Esophagus mucosa (tissue), 1 donor: ENCODE measurements at places on chromosomes 1 and 21.

GRCh38 chr1:173297798-173298391 is 90.8 kb upstream of the TNFSF4 start:
- ATAC-seq = no peak

- ATAC-seq = no peak
Measured at GRCh38 chr21:35437941-35438340, 388.8 kb upstream of the RUNX1 start.

DNA sequence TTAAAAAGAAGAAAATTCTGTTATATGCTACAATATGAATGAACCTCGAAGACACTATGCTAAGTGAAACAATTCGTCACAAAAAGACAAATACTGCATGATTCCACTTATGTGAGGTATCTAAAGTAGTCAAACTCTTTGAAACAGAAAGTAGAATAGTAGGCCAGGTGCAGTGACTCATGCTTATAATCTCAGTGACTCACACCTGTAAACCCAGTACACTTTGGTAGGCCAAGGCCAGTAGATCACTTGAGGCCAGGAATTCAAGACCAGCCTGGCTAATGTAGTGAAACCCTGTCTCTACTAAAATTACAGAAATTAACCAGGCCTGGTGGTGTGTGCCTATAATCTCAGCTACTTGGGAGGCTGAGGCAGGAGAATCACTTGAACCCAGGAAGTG is 25.7 kb downstream of the EPHA10 start:
- peak; percentile 95 for ATAC-seq

DNA sequence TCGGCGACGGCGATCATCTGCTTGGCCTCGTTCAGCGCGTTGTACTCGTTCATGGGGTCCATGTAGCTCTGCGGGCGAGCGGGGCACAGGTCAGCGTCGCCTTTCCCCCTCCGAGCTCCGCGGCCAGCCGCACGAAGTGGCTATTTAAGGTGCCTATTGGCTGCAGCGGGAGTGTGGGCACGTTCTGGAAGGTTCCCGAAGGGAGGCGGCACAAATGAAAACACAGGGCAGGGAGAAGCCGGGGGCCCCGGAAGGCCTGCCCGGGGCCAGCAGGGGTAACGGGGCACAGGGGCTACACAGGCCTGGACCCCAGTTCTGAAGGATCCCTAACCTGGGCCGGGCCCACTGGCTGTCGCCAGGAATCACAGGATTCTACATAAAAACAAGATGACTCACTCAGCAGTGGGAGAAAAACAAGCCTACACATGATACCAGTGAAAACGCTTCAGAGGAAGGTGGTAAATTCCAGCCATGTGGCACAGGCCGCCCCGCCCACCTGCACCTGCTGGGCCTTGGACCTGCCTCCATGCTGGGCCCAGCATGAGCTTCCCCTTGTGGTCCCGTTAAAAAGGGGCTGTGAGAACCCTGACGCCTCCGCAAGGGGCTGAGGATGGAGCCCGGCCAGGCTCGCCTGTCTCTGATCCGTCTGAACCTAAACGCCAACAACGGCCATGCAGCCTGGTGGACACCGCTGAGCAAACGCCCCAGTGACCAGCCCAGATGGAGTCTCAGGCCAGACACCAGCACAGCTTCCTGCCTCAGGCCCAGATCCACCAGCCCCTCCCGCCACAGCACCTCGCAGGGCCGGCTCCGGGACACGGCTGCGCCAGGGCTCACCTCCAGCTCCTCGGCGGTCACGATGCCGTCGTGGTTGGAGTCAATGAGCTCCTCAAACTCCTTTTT is 3.9 kb upstream of the TNFRSF4 start:
- ATAC-seq = peak; percentile 39

GRCh38 chr1:29033829-29034466 is 89.8 kb downstream of the TMEM200B start:
- ATAC-seq = peak; percentile 73

DNA sequence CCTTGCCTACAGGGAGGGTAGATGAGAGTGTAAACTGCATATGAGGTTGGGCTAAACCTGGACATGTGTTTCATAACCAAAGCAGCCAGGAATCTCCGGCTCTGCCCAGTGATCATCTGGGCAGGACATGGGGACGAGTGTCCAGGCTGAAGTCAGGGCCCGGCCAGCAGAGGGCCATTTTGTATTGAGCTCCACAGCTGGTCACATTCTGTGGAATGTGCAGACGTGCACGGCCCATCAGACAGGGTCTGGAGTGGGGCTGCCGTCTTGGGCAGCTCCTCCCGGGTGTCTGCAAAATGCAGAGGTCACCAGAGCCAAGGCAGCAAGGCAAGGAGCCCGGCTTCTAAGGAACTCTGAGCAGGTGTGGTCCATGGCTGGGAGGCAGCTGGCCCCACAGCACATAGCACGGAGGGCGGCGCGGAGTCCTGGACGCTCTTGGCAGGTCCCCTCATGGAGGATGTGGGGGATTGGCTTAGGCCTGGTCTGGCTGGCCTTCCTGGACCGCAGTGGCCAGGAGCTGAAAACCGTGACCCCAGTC is 6.2 kb downstream of the LRRC3 start:
- ATAC-seq = no peak

DNA sequence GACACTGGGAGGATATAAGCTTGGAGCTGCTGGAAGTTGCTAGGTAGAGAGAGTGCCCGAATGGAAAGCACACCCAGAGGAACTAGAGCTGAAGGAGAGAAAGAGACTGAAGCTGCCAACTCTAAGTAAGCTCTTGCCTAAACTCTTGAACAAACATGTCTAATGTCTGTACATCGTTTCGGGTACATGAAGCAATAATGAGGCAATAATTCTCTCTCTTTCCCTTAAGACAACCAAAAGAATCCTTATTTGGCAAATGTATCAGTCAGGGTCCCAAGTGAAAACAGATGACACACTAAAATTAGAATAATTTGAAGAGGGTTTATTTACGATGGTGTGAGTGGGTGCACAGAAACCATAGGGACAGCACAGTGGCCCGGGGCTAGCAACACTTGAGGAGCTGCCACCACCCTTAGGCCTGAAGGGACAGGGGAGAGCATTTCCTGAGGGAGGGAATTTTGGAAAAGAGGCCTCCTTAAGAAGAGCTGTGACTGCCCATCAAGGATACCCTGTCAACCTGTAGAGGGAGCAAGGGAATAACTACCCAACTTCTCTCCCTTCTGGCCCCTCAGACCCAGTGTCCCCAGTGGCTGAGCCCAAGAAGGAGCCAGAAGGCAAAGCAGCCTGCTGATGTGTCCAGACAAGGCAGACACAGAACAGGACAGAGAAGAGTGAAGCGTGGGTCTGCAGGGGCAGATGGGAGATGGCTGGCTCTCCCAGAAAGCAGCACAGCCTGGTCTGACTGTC is 36.1 kb upstream of the KHDRBS1 start:
- peak; percentile 67 for ATAC-seq

DNA sequence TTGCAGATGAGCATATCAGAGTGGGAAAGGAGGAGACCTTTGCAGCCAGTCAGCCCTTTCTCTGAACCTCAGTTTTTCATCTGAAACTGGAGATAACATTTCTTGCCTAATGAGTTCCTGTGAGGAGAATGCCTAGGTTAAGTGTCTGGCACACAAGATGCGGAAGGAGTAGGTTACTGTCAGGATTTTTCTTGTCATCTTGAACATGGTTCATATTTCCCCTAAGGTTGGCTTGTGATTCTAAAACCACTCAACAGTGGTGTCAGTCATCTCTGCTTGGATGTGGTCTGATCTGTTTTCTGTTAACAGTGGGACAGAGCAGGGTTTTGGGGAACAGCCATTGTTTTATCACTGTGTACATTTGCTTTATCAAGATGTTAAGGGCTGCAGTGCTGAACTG is 70.6 kb downstream of the TGFB2 start:
- no peak for ATAC-seq

- ATAC-seq = peak; percentile 75
Measured at GRCh38 chr1:20732588-20733359, at the start of gene SH2D5. Gene SH2D5, minus strand, starts transcription at chr1:20732703. Its CDS starts 4,659 bp downstream, at chr1:20728044.

- ATAC-seq = no peak
Measured at GRCh38 chr1:97159342-97159741, 437.8 kb downstream of the PTBP2 start.

GRCh38 chr21:36738489-36739126 is 39.7 kb downstream of the SIM2 start:
- ATAC-seq = no peak

GRCh38 chr1:116733476-116734365 is 20.5 kb upstream of the CD2 start:
- ATAC-seq = no peak

DNA sequence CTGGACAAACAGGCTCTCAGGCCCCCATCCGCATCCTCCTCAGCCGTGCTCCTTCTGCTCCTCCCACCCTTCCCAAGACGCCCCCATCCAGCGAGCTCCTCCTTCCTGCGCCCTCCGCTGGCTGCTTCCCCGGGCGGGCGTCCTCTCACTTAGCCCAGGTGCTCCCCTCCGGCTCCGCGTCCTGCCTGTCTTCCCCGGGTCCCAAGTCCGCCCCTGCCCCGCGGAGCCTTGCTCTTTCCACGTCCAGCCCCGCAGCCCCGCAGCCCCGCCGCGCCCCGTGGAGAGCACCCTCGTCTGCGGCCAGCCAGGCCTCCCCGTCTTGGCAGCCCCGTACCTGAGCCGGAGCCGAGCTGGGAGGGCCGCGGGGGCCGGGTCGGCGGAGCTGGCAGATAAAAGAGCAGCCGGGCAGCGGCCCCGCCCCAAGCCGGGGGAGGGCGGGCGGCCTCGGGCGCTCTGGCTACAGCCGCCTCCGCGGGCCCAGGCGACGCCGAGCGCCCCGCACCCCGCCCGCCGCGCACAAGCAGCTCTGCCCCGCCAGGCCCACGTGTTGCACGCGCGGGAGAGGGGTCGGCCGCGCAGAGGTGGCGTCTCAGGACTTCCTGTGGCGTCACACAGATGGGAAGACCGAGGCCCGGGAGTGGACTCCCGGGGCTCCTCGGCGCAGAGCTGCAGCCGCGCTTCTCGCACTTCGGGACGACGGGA is at the start of gene PAQR7:
Gene PAQR7 (minus strand): TSS at position 555 of the 702 bp plus-strand sequence. CDS start 11,869 bp downstream, outside the sequence.
- ATAC-seq = peak; percentile 68

DNA sequence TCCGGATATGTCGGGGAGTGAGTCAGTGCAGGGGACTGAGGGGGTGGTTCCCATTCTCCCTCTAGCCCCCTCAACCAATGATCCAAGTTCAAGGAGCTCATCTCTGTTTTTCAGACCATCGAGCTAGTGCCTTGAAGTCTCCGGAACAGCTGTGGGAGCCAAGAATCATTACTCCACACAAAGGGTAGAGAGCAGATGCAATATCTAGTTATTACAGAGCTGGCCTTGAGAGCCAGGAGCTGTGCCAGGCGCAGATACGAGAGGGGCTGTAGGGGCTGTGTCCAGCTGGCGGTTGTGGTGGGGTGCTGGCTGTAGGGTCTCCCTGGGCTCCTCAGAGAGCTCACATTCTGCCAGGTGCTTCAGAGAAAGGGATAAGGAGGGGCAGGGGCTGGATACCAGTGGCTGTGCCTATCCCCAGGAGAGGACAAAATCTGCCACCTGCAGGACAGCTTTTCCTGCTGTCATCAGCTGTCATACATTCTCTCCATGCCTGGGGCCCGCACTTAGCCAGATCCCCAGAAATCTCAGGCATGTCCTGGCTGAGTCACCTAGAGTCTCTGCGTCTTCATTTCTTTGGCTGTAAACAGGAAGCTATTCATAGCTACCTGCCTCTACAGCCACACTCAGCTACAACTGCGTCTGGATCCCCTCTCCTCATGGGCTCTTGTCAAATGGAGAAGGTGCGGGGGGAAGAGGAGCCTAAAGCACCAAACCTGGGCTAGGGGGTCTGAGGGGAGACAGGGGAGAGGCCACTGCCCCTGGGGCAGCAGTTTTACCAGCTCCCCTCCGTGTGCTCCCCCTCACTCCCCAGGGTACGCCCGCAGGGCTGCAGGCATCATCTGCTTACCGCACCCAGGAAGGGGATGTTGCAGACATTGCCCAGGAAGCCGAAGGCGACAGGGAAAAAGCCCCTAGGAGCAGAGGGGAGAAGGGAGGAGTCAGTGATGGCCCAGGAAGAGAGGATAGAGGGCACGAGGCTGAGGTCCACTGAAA is 2.4 kb upstream of the KISS1 start:
- peak; percentile 85 for ATAC-seq

- ATAC-seq = peak; percentile 44
Measured at GRCh38 chr1:208054485-208054884, 143.6 kb upstream of the CD34 start.

GRCh38 chr1:77373702-77374101 is 91.9 kb downstream of the AK5 start:
- ATAC-seq = no peak

DNA sequence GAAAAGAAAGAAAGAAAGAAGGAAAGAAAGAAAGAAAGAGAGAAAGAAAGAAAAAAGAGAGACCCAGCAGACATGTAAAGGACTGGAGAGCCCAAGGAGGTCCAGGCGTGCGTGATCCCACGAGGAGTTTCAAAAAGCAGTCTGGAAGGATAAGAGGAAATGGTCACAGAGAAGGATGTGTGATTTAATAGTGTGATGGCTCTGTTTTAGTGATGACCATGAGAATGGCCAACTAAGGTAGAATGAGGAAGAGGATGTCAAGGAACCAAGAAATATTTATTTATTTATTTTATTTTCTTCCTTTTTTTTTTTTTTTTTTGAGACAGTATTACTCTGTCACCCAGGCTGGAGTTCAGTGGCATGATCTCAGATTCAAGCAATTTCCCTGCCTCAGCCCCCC is 25.5 kb downstream of the PTGS2 start:
- no peak for ATAC-seq

DNA sequence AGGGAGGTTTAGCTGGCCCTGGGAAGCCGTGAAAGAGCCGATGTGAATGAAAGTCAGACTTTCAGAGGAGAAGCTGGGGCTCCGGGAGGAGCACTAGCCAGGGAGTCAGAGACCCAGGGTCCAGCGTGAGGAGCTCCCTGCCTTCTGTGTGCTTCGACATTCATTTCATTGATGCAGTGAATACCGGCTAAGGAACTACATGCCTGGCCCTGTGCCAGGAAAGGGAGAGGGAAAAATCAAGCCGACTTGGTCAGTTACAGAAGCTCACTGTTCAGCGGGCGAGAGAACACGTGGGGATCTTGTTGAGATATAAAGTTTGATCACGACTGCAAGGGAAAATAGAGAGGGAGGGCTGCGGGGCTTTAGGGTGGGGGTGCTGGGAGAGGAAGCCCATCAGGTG is 76.7 kb upstream of the RUNX3 start:
- ATAC-seq = no peak

GRCh38 chr1:74858136-74858535 is 125.2 kb downstream of the TYW3 start:
- ATAC-seq = no peak

DNA sequence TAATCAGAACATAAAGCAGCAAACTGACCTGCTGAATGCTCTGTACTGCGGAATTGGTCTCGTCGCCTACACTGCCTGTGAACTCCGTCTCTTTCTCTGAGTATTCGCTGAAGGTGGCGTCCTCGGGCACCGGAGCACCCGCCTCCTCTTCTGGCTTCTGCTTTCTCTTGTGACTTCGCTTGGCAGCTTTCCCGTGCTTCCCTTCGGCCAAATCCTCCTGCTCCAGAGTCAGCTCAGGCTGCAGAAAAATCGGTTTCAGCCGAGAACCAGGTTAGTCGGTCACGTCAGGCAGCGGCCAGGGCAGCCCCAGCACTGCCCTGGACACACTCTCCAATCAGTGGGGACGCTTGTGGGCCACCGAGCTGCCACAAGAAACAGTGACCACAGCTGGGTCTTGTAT is 35.8 kb upstream of the RIPK4 start:
- no peak for ATAC-seq

- peak; percentile 50 for ATAC-seq
Measured at GRCh38 chr1:17551755-17552234, 12.3 kb downstream of the ARHGEF10L start.

- no peak for ATAC-seq
Measured at GRCh38 chr1:2535455-2535854, 5.4 kb upstream of the HES5 start.
